ENCODE measurements at places on chromosomes 1 and 21.
A peak's percentile ranks its signal among the peaks of the same experiment; 100 is the strongest.

- peaks cover 60% of the 10 kb centered on the region for H3K36me3 ChIP-seq
- H3K27ac ChIP-seq = no peak overlapping the region
- no peak overlapping the region for H3K4me3 ChIP-seq
Observed at GRCh38 chr1:11080931-11081330, 18.7 kb downstream of the EXOSC10 start.

- no peaks in the 10 kb centered on the region for H3K36me3 ChIP-seq
- no peak for DNase-seq
- H3K27ac ChIP-seq = peak overlapping the region; percentile 35
- H3K4me1 ChIP-seq = peaks cover 7% of the 10 kb centered on the region
Observed at GRCh38 chr1:203378556-203379245, 27.8 kb upstream of the FMOD start.

- no peaks in the 10 kb centered on the region for H3K27me3 ChIP-seq
- H3K27ac ChIP-seq = peak overlapping the region; percentile 80
- H3K4me3 ChIP-seq = no peak overlapping the region
- no peak for DNase-seq
- peaks cover 11% of the 10 kb centered on the region for H3K36me3 ChIP-seq
- H3K4me1 ChIP-seq = peaks cover 39% of the 10 kb centered on the region
Observed at GRCh38 chr1:15963968-15964648, 11.8 kb downstream of the ZBTB17 start.

- H3K27me3 ChIP-seq = no peaks in the 10 kb centered on the region
- H3K4me1 ChIP-seq = no peaks in the 10 kb centered on the region
- DNase-seq = no peak
- no peak overlapping the region for H3K4me3 ChIP-seq
Observed at GRCh38 chr1:241470908-241471590, 48.5 kb downstream of the FH start.

- no peak for DNase-seq
- no peak overlapping the region for H3K27ac ChIP-seq
- H3K36me3 ChIP-seq = no peaks in the 10 kb centered on the region
Observed at GRCh38 chr1:51295926-51296325, 34.4 kb downstream of the TTC39A start.

DNA sequence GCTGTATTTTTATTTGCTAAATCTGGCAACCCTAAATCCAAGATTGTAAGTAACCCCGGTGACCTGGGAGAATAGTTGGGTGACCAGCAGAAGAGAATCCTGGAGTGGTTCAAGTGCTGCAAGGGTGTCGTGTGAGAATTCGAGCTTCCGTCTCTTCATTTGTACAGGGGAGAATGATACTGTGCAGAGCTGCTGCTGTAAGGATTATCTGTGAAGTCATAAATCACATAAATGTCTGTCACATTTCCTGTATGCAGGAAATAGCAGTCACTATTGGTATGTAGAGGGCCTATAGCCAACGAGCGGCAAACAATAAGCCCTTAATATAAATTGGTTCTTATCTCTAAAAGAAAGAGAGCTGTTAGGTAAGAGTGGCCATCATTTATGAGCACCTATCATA is 90.7 kb downstream of the ATP1A1 start:
- no peaks in the 10 kb centered on the region for H3K27me3 ChIP-seq
- no peak for DNase-seq
- no peak overlapping the region for H3K4me3 ChIP-seq

GRCh38 chr1:47577303-47578025 is 139.6 kb downstream of the FOXD2 start:
- no peak overlapping the region for H3K4me3 ChIP-seq
- no peaks in the 10 kb centered on the region for H3K27me3 ChIP-seq
- no peak overlapping the region for H3K27ac ChIP-seq
- DNase-seq = no peak
- H3K36me3 ChIP-seq = no peaks in the 10 kb centered on the region

- no peak for DNase-seq
- H3K4me3 ChIP-seq = no peak overlapping the region
- H3K4me1 ChIP-seq = no peaks in the 10 kb centered on the region
- no peak overlapping the region for H3K27ac ChIP-seq
- no peaks in the 10 kb centered on the region for H3K36me3 ChIP-seq
Observed at GRCh38 chr1:52571783-52572182, 18.9 kb upstream of the TUT4 start.

GRCh38 chr21:15729346-15729673 is 472 bp upstream of the USP25 start:
- no peaks in the 10 kb centered on the region for H3K27me3 ChIP-seq
- H3K4me3 ChIP-seq = peak overlapping the region; percentile 82
- peaks cover 16% of the 10 kb centered on the region for H3K4me1 ChIP-seq
- H3K27ac ChIP-seq = peak overlapping the region; percentile 95
- no peak for DNase-seq

DNA sequence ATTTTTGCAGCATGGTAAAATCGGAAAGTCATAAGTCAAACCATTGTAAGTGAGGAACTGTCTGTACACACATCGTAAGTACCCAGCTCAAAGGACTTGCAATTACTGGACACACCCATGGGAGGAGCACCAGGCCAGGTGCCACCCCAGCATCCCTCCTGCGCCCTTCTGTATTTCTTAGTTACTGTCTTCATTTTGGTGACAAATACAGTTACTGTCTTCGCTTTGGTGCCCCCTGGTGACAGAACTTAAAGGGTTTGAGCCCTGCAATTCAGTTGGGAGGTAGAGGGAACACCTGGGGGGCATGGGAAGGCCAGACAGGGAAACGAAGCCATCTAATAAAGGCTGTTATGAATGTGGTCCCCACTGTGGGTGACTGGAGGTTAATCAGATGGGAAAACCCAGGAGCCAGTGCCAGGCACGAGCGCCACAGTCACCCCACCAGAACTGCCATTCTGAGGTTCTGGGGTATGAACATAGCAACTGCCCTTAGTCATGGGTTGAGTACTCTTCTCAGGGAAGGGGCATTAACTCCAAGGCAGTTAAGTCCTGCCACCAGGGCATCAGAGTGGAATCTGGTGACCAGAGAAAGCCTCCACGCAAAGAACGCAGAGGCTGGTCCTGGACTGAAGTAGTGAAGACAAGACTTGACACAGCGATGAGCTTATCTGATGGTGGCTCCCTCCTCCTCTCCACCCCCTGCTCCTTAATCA is 612.9 kb downstream of the PTPRU start:
- no peak for DNase-seq
- H3K36me3 ChIP-seq = no peaks in the 10 kb centered on the region
- H3K27ac ChIP-seq = no peak overlapping the region
- H3K27me3 ChIP-seq = no peaks in the 10 kb centered on the region
- H3K4me3 ChIP-seq = no peak overlapping the region

- H3K27ac ChIP-seq = no peak overlapping the region
- no peaks in the 10 kb centered on the region for H3K27me3 ChIP-seq
- H3K4me3 ChIP-seq = no peak overlapping the region
- no peaks in the 10 kb centered on the region for H3K36me3 ChIP-seq
Observed at GRCh38 chr1:233695901-233696300, 82.0 kb downstream of the KCNK1 start.

DNA sequence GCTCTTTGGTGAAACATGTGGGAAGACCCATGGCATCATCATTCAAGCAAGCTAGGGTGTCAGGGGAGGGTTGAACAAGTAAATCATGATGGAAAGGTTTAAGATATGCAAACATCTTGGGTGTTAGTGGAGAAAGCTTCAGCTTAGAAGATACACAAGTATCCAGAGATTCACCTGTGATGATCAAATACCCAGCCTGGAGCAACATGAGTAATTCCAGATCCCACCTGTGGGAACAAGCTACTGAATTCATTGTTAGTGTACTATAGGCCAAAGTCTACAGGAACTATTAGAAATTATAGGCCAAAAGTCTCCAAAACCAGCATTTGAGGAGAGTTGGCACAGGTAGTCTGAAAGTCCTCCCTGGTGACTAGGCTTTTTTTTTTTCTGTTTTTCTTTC is 499.9 kb downstream of the NUF2 start:
- no peaks in the 10 kb centered on the region for H3K4me1 ChIP-seq
- H3K27me3 ChIP-seq = no peaks in the 10 kb centered on the region
- H3K4me3 ChIP-seq = no peak overlapping the region
- H3K27ac ChIP-seq = no peak overlapping the region
- no peaks in the 10 kb centered on the region for H3K36me3 ChIP-seq

DNA sequence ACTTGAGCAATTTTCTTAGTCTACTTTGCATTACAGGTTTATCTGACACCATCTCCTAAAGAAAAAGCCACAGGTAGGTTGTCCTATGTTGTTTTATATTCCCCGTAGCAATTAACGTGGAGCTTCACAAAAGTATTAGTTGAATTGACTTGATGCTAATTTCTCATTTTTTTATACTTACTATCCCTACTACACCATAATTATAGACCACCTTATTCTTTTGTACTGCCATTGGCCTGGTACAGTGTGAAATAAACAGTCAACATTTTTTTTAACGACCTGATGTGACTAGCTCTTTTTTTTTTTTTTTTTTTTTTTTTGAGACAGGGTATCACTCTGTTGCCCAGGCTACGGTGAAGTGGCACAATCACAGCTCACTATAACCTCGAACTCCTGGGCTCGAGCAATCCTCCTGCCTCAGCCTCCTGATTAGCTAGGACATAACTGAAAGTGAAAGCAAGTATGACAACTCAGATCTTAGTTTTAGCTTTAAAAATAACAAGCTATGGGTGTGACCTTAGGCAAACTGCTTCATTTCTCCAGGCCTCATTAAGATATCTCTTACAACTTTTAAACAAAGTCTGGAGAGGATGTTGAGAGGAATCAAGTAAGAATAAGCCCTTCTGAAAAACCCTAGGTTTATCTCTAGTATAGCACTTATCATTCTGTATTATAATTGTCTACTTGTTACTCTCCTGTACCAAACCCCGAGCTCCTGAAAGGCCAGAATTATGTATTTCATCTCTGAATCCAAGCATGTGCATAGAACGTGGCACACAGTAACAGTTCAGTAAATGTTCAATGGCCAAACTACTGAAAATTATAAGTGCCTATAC is 49.5 kb downstream of the LUZP1 start:
- H3K4me1 ChIP-seq = peaks cover 29% of the 10 kb centered on the region
- no peak for DNase-seq
- H3K4me3 ChIP-seq = no peak overlapping the region
- H3K27me3 ChIP-seq = no peaks in the 10 kb centered on the region

GRCh38 chr1:80251591-80251990 is 1245.1 kb upstream of the ADGRL4 start:
- no peak for DNase-seq
- H3K36me3 ChIP-seq = no peaks in the 10 kb centered on the region
- H3K4me1 ChIP-seq = no peaks in the 10 kb centered on the region

- H3K36me3 ChIP-seq = peaks cover 54% of the 10 kb centered on the region
- no peak overlapping the region for H3K27ac ChIP-seq
- no peak for DNase-seq
- no peaks in the 10 kb centered on the region for H3K27me3 ChIP-seq
Observed at GRCh38 chr1:149966405-149966804, 29.7 kb upstream of the MTMR11 start.

DNA sequence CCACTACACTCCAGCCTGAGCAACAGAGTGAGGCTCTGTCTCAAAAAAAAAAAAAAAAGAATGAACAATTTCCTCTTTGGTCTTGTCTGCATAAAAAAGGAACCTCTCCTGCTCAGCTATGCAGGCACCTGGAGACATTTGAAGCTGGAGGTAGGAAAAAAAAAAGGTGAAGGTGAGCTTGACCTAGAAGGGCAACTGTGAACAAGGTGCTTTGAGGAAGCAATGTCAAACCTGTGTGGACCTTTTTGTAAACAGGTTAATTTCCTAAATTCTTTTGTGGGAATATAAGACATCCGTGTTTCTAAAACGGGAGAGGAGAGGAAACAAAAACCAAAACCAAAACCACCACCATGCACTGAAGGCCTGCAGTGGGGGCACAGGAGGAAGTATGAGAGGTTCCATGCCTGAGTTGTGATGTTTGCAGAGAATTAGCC is 77.5 kb downstream of the SLC45A1 start:
- peak overlapping the region; percentile 58 for H3K27ac ChIP-seq
- peaks cover 69% of the 10 kb centered on the region for H3K4me1 ChIP-seq
- no peaks in the 10 kb centered on the region for H3K27me3 ChIP-seq
- DNase-seq = no peak
- no peak overlapping the region for H3K4me3 ChIP-seq
- no peaks in the 10 kb centered on the region for H3K36me3 ChIP-seq

DNA sequence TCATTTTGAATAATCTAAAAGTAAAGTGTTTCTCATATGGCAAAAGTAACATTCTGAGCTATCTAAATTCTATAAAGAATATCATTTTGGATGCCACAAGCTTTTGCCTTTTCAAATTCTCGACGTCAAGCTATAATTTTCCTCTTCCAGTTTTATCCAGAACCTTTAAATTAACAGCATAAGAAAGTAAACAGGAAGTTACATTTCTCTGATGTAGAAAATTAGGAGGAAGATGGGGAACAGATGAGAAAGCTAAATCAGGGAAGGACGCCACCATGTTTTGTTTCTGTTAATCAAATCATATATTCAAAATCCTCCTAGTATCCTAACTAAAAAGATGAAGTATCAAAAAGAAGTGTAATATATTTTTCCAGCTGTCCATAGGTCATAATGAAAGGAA is 8.8 kb upstream of the CAMSAP2 start:
- no peak overlapping the region for H3K4me3 ChIP-seq
- H3K36me3 ChIP-seq = no peaks in the 10 kb centered on the region
- DNase-seq = no peak
- no peaks in the 10 kb centered on the region for H3K4me1 ChIP-seq
- H3K27me3 ChIP-seq = no peaks in the 10 kb centered on the region
- H3K27ac ChIP-seq = no peak overlapping the region

- no peaks in the 10 kb centered on the region for H3K36me3 ChIP-seq
- DNase-seq = no peak
- H3K27ac ChIP-seq = no peak overlapping the region
- H3K4me3 ChIP-seq = no peak overlapping the region
Observed at GRCh38 chr1:85681087-85681486, 27.1 kb downstream of the ZNHIT6 start.

DNA sequence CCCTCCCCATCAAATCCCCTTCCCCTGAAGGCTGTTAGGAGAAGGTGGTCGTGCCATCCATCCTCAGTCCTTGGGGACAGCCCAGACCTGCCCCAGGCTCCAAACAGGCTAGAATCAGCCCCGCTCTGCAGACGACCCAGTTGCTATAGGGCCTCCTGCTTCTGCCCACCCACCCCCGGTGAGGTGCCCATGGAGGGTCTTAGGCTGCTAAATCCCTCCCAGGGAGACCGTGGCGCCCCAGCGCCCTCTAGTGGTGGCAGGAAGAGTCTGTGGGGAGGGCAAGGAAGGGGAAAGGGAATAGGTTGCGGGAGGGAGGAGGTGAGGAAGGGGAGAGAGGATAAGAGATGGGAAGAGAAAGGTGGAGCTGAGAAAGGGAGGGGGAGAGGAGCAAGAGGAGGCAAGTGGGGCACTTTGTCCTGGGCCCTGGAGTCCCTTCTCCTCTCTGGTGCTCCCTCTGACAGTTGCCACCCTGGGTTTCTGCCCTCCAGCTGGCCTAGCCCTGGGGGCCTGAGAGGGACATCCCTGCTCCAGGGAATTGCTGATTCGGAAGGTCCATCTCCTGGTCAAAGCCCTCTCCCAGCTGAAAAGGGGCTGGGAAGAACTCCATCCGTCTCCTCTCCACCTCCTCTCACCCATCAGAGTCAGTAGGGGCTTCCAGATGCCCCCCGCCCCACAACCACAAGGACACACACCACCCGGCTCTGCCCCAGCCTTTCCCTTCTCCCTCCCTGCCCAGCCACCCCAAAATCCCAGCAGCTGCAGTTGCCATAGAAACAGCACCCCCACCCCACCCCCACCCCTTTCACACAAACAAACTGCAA is 55.4 kb downstream of the CAMK2N1 start:
- no peak overlapping the region for H3K27ac ChIP-seq
- no peaks in the 10 kb centered on the region for H3K4me1 ChIP-seq
- no peaks in the 10 kb centered on the region for H3K27me3 ChIP-seq
- no peak overlapping the region for H3K4me3 ChIP-seq
- no peak for DNase-seq

All from upper lobe of left lung (tissue), 6 donors.